Spinal cord (tissue), 10 donors: ENCODE measurements at places on chromosomes 6 and 20. TPM values are rescaled to one million over a fixed set of nuclear protein-coding genes. Genes with fewer than 3 reads are reported as not detected.

Gene MTHFD1L
- 15.0 TPM for total RNA-seq

Gene TP53TG5
- total RNA-seq = 0.39 TPM

Gene BTNL2
- total RNA-seq = not detected

- DNase-seq = no peak
Measured at GRCh38 chr6:2973676-2974075, 2.3 kb upstream of the SERPINB6 start.

- no peak for DNase-seq
Measured at GRCh38 chr20:62464425-62464770, 11.4 kb downstream of the GATA5 start.

DNA sequence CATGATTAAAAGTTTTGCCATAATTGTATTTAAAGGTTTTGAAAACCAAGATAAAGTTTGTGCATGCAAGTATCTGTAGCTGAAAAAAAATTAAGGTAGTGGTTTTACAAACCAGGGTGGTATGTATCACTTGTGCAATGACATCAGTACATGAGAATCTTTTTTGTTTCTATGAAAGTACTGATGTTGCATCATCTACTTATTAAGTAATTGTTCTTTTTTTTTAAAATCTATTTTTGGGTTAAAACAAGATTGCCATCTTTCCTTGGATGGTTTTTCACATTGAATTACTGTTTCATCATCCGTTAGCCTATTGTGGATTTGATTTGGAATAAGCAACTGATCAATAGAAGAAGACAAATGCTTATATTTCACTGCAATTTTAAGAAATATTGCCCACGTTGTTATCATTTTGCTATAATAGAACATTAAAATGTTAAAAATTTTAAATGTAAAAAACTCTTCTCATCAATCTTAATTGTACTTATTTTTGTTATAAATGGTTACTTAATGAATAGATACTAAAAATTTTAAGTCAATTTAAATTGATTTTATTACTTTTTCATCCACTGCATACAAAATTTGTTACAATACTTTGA is 39.8 kb upstream of the TAGAP start:
- no peak for DNase-seq

- no peak for DNase-seq
Measured at GRCh38 chr6:103522045-103522444, 1337.7 kb downstream of the HACE1 start.

- DNase-seq = no peak
Measured at GRCh38 chr20:11529047-11529446, 388.6 kb upstream of the BTBD3 start.

DNA sequence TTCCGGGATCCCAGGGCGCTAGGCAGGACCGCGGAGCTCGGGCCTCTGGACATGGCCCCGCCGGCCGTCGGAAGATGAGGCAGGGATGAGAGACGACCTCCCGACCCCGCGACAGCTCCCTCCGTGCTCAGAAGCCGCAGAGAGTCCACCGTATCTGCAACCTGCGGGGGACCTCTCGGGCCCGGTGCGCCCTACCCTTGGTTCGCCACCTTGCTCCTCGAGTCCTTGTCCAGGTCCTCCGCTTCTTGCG is 301 bp downstream of the PPP1R3D start:
- no peak for DNase-seq

DNA sequence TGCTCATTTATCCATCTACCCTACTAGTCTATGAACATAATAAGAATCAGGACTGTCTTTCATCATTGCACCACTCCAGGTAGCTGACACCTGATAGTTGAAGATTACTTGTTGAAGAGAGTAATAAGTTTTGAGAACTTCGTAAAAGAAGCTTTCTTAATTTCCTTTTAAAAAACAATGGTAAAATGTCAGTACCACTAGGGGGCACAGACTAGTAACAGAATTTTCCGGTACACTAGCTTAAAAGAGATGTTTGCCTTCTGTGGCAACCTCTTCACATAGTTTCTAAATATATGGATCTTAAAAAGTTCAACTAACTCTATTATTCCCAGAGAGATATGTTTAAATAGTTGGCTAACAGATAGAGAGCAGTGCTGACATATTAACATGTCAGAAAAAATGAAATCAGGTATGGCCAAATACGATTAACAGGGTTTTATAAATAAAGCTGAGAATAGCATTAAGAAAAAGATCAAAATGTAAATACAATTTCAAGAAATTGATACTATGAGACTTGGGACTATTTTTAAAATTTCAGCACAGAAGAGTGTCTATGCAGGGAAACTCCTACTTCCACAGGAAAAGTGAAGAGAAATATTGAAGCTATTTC is 5.4 kb upstream of the KCNQ5 start:
- peak; percentile 61 for DNase-seq

- no peak for DNase-seq
Measured at GRCh38 chr6:131955876-131956275, 4.7 kb upstream of the CCN2 start.

- no peak for DNase-seq
Measured at GRCh38 chr6:56752009-56752408, 109.3 kb upstream of the DST start.
